ENCODE measurements at places on chromosomes 7 and 10.

DNA sequence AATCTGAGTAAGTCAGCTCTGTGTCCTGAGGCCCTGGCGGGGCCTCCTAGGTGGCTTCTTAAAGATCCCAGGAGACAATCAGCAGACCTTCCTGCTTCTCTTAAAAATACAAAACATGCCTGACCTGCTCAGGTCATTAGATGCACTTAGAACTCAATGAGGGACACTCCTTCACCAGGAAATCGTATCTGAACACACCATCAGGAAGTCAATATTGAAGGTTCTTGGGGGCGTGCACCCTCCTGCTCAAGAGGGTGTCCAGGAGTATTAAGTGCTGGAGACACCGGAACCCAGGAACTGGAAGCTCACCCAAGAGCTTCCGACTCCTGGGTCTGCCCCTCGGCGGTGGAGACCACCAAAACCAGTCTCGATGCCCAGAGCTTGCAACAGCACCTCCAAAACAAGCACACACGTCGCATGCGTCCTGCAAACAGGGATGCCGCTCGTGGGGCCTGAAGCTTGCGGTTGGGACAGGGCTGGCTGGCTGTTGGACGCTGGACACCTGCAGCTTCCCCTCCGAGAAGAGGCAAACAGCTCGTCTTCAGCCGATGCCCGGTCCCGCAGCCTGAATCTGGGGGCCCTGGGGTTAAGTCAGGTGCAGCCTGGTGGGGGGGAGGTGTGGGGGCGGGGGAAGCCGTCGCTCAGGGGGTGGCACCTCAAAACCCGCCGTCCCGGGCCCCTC, 803 bp downstream of the RAPGEF5 start:
- no peak for DNase-seq

DNA sequence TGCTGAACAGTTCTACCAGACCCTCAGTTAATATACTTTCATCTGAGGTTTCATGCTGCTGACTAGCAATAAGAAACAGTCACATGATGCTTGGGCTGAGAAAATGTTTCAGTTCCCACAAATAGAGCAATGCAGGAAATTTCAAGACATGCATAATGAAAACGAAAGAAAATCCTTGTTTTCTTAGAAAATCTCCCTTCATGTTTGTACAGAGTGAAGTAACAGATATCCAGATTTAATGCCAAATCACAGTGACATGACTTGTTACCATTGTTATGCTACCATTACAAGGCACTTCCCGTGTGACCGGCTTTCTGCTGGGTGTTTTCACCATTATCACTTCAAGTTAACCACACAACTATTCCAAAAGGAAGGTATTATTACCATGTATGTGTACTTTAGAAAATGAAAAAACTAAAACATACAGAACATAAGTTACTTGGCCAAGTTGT, 121.7 kb downstream of the DOCK4 start:
- DNase-seq, result no peak

GRCh38 chr7:100900978-100901377, 5.3 kb upstream of the ACHE start:
- no peak for DNase-seq

DNA sequence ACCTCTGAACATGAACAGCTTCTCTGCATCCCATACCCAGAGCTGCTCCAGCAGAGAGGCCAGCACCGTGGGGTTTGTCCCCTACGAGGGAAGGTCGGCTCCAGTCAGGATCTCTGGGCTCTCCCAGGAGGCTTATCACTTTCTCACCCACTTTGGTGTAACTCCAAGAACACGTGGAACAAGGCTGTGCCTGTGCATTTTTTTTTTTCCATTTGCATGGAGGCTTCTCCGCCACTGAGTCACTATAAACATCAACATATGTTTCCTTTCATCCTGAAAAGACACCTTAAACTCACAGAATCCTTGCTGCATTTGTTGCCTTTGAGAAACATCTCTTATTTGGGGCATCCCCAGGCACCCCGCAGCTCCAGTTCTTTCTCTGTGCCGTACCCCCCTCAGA, 29.4 kb upstream of the ECHDC3 start:
- DNase-seq, result no peak

- no peak for DNase-seq
These were observed 14.5 kb upstream of the FAM13C start for GRCh38 chr10:59376846-59377245.

GRCh38 chr10:71319800-71320392, 837 bp downstream of the SLC29A3 start:
- DNase-seq, result no peak
